ENCODE measurements at places on chromosomes 7 and 10.
A peak's percentile ranks its signal among the peaks of the same experiment; 100 is the strongest.

GRCh38 chr7:75534727-75535307 lies 42.7 kb downstream of the SPDYE5 start:
- DNase-seq = no peak

- no peak for DNase-seq
Observed at GRCh38 chr7:157234271-157234670, 95.5 kb downstream of the UBE3C start.

- DNase-seq = no peak
Observed at GRCh38 chr10:130189608-130190054, 53.4 kb downstream of the GLRX3 start.

- DNase-seq = no peak
Observed at GRCh38 chr10:110211465-110211843, 4.0 kb downstream of the MXI1 start.

- no peak for DNase-seq
Observed at GRCh38 chr7:121178869-121179497, 149.8 kb upstream of the WNT16 start.

DNA sequence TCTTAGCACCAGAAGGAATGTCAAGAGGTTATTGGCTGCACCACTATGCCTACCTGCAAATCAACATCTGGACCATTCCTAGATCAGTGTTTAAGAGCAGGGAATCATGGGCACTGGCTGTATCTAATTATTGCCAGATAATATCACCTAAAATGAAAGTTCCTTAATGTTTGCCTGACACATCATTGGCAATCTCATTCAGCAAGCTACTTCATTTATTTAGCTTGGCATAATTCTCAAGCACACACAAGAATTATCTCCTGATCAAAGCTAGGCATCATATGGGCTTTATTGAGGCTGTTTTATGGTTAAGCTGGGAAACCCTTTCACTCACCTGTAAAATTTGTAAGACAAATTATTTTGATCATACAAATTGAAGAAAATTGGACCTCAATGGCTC lies 581.7 kb downstream of the INHBA start:
- DNase-seq = no peak

DNA sequence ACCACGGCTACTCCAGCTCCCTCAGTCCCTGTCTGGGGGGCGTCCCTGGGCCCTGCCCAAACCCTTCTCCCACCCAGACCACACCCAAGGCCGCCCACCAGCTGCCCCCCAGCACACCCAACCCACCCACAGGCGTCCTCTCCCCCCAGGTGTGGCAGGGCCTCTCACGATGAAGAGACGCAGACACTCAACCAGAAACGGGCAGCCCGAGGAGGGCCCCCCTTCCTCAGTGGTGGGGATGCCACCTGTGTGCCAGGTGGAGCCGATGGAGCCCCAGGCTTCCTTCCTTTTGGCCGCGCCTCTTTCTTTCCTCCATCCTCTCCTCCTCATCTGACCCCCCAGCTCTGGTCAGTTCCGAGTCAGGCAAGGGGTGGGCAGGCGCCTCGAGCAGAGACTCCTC lies 28.7 kb downstream of the ADGRA1 start:
- DNase-seq = no peak

- DNase-seq = no peak
Observed at GRCh38 chr10:106660550-106660949, 504.0 kb downstream of the SORCS1 start.

GRCh38 chr10:1782841-1783240 lies 45.5 kb upstream of the ADARB2 start:
- DNase-seq = no peak

DNA sequence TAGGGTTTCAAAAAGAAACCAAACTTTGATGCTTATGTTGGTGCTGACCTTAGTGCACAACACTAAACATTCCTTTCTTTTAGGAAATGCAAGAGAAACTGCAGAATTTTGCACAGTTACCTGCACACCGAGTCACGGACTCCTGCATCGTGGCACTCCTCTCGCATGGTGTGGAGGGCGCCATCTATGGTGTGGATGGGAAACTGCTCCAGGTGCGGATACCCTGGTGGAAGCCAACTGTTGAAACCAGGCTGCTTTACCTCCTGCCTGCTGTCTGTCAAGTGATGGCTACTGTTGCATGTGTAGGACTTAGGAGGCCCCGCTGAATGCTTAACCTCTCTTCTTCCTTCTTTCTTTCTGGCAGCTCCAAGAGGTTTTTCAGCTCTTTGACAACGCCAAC lies 11.7 kb downstream of the CASP2 start:
- peak; percentile 29 for DNase-seq

GRCh38 chr10:76033457-76034196 lies 602.2 kb downstream of the LRMDA start:
- no peak for DNase-seq

DNA sequence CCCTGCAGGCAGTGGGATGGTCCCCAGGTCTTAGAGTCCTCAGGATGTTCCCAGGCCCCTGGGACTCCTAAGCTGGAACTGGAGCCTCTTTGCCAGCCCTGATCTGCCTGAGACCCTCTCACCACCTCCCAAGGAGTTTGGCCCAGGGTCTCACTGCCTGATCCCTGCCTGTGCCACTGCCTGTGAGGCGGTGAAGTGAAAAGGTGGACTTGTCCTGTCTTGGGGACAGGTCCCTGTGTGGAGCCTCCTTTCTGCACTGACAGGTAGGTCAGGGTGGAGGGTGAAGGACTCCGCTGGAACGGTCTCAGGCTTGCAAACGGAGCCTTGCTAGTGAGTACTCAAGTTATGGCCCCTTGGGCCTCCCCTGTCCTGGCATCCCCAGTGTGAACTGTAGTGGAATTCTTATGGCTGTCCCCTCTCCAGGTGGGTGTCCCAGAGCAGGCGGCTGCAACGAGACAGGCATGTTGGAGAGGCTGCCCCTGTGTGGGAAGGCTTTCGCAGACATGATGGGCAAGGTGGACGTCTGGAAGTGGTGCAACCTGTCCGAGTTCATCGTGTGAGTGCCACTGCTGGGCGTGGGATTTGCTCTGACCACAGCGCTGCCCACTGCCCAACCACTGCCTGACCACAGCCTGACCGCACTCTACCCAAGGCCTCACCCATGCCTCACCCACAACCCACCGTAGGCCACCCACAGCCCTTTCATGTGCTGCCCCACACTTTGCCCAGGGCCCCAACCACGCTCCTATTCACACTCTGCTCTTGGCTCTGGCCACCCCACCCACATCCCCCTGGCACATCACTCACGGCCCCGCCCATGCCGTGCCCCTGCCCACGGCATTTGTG lies 19.5 kb downstream of the RAMP3 start:
- DNase-seq = no peak

GRCh38 chr7:10216462-10216861 lies 757.2 kb upstream of the PHF14 start:
- no peak for DNase-seq

DNA sequence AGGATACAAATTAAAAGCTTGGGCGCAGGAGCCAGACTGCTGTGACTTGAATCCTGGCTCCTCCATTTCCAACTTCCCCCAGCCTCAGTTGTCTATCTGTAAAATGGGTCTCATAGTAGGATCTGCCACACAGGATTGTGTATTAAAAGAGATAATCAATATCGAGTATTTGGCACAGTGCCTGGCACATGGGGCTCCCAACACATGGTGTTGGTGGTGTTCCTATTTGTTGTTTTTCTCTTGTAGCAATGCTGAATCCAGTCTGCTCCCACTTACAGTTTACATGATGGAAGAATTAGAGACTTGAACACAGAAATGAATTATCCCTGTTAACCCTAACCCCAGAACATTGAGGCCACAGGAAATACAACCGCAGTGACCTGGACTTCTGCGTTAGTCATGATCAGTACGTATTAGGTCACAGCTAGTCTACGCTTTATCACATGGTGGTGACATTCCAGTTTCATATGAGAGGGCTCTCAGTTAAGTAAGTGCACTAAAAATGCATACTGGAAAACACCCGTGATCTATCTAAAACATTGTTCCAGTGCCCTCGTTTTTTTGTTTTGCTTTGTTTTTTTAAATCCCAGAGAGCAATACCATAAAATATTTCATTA lies 169.5 kb upstream of the KLF14 start:
- no peak for DNase-seq

GRCh38 chr7:7235347-7235746 lies 53.0 kb downstream of the C1GALT1 start:
- DNase-seq = no peak

DNA sequence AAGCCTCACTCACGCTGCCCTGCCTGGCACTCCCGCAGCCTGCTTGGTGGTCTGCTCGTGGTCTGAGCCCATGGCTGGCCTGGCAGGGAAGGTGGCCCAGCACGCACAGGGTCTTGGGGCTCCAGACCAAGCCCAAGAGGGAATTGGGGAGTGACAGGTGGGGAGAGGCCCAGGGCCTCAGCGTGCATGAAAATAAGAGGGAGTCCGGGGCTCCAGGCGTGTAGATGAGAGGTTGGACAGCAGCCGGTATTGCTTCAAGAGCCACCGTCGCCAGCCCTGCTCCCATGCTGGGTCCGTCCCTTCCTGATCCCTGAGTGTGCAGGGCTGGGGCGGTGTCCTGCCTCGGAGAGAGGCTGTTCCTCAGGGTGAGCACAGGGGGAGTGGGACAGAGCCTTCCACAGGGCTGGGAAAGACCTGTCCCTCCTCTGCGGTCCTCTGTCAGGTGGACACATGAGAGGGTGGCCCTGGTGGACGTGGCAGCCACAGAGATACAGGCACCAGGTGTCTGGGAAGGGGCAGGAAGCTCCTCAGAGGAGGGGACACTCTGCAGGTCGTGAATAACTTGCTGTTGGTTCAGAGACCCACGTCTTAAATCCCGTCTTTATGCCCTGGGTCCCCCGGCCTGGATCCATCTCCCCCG lies 113.1 kb downstream of the INPP5A start:
- DNase-seq = no peak

DNA sequence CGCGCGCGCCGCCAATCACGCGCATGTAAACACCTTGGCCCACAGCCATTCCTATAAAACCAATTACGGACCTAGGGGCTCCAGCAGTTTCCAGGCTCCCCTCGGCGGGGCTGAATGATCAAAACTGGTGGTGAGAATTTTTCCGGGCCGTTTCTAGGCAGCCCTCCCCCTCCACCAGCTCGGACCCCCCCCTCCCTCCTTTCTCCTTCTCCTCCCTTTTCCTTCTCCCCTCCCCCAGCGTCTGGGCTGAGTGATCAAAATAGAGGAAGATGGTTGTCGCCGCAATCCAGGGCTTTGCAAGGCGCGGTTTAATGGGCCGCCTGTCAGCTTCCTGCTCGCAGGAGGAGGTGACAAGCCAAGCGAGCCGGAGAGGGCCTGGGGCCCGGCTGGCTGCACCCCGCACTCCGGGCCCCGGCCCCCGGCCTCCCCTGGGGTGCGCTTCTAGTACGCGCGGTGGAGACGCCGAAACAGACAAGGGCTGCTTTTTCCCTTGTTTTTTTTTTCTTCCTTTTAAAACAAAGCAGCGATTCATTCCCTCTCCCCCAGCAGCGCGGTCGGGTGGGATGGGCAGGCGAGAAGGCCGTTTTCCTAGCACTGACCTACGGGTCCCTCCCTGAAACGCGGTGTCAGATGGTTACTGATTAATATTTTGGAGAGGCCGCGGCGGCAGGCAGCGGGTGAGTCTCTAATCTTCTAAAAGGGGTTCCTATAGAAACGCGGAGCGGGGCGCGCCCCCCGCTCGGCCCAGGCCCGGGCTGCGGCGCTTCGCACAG lies 528 bp upstream of the TNRC18 start:
- DNase-seq = no peak

DNA sequence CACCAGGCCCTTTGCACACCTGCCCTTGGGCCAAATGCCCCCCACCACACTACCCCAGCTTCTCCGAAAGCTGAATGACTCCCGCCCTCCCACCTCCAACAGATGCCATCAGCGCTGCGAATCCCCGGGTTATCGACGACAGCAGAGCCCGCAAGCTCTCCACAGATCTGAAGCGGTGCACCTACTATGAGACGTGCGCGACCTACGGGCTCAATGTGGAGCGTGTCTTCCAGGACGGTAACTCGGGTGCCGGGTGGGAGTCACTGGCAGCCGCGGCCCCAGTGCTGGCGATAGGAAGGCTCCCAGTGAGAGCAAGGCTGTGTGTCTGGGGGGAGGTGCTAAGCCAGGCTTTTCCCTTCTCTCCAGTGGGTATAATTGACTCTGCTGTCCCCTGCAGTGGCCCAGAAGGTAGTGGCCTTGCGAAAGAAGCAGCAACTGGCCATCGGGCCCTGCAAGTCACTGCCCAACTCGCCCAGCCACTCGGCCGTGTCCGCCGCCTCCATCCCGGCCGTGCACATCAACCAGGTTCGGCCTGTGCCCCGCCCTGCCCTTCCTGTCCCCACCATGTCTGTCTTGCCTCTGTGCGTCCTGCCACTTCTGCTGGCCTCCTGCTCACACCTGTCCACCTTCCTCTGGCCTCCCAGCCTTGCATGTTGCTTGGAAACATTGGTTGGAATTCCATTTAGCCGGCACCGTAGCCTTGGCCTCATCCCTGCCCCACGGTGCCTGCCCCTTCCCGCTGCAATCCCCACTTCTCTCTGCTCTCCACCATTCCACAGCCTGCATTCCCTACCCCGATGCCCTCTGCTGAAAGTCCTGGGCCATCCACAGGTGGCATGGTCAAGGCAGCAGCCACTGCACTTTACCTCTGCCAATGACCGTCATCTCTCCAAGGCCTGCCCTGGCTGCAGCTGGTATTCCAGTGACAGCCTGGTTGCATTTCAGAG lies 32.1 kb downstream of the AGAP3 start:
- DNase-seq = no peak

DNA sequence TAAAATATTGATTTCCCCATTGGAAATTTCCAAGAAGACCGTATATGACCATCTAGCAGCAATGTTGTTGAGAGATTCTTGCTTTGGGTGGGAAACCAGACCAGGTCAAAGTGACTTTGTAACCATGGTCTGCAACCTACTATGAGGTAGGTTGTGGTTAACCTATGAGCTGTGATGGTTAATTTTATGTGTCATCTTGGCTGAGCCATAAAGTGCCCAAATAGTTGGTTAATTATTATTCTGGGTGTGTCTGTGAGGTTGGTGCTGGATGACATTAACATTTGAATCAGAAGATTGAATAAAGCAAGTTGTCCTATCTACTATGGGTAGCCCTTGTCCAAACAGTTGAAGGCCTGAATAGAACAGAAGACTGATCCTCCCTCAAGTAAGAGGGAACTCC lies 18.3 kb upstream of the RALA start:
- DNase-seq = no peak

- no peak for DNase-seq
Observed at GRCh38 chr10:133161486-133162109, 1.6 kb downstream of the KNDC1 start.

- no peak for DNase-seq
Observed at GRCh38 chr10:104816501-104816900, 175.4 kb downstream of the SORCS3 start.

DNA sequence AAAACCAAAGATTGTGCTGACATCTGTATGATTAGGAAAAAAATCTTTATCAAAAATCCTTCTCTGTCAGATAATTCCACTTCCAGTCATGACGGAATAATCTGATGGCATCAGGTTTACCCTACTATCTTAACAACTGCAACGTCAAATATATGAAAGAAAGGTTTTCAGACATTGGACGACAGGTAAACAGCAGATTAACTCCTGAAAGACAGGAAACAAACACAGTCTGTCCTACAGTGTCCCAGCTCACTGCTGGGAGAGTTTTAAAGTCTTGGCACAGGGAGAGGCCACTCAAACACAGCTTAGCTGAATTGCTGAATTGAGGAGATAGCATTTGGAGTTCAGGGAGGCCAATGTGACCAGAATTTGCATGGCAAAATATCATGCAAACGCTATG lies 186.3 kb upstream of the KCTD7 start:
- no peak for DNase-seq

- DNase-seq = no peak
Observed at GRCh38 chr7:149728491-149729375, 44.7 kb downstream of the ZNF467 start.
